ENCODE measurements at places on chromosomes 1 and 21. TPM values are rescaled to one million over a fixed set of nuclear protein-coding genes. Genes with fewer than 3 reads are reported as not detected.

The ITSN1 gene
- total RNA-seq, result 35.3 TPM

The PAPPA2 gene
- 2.2 TPM for total RNA-seq

The TMEM54 gene
- total RNA-seq, result 36.7 TPM

The HS2ST1 gene
- 53.1 TPM for total RNA-seq

The OMA1 gene
- total RNA-seq, result 39.2 TPM

The LIN28A gene
- total RNA-seq, result not detected

The HMGN1 gene
- 143 TPM for total RNA-seq

The CD101 gene
- total RNA-seq, result 0.66 TPM
